ENCODE measurements at places on chromosomes 7 and 10.

GRCh38 chr7:150972023-150972468, 6.1 kb downstream of the KCNH2 start:
- DNase-seq: peak; percentile 97

- DNase-seq: no peak
Observed at GRCh38 chr7:137266764-137267163, 76.8 kb downstream of the PTN start.

DNA sequence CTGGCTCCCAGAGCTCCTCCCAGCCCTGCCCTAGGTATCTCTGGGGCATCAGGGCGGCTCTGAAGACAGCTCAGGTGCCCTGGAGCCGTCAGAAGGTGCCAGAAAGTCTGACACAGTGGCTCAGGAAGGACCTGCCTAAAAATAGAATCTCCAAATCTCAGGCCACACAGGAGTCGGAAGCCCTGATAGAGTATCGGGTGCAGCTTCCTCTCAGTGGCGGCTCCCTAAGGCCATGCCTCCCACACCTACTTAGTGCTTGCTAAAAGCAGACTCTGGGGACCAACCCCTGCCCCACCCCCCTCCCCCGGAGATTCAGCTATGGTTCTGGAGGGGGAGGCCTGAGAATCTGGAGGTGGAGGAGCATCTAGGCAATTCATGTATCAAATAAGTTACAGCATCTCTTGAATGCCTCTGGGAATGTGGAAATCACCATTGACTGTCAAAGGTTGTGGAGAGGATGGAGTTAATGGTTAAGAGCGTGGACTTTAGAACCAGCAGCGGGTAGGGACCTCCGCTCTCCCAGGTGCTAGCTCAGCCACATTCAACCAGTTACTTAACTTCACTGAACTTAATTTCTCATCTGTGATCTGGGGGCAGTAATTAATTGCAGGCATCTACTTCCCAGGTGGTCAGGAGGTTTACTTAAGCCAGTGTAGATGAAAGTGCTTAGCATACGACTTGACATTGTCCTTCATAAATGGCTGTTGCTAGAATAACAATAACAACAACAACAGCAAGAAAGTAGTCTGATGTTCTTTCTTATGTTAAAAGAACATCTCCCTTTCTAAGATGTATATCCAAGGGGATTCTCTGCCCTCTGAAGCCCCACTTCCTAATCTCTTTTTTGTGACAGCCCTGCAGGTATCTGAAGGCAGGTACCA, 38.6 kb upstream of the MXI1 start:
- DNase-seq: no peak

DNA sequence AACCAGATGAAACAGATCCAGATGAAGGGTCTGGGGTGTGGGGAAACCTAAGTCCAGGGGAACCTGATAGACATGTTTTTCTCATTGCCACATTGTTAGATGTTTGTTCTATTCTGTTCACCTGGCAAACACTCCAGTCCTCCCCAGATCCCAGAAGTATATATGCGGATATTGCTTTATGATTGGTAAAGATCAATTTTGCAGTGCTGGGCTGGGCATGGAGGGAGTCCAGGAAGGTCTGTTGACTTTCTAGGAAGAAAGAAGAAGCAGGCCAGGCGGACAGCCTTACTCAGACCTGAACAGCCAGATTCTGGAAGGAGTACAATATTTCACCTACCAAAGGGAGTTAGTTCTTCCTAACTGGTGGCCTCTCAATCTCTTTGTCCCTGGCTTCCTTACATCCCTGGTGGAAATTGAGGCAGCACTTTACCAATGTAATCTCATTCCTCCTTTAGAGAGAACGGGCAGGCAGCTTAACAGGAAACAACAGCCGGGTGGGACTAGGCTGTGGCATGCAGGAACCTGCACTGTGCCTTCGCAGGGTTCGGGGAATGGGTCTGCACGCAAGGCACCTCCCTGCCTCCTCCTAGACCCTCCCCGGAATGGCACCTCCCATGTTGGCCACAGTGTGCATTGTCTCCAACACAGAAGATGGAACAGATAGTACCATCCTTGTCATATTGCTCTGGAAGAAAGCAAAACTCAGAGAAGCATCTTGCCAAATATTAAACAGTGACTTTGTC, 930 bp downstream of the GIMAP6 start:
- no peak for DNase-seq

All from sigmoid colon (tissue), 7 donors.